ENCODE measurements at places on chromosomes 2 and 18.

DNA sequence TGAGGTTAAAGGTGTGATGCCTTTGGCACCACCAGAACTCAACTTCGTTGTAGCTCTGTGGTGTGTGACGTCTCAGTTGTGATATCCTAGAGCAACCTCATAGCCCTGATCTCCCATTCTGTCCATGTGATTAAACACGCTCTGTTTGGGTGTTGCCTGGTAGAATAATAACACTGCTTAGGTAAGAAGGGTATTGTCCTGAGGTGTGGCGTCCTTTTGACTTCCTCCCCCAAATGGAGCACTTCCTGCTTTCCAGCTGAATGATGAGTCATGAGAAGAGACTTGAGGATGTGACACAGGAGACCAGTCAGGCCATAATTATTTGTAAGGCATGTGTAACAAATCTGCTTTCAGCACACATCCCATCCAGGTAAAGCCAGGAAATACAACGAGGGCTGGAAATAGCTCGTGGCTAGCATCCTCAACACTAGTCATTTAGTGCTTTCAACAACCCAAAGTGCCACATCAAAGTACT lies 100.7 kb downstream of the RAPGEF4 start:
- no peak for DNase-seq

DNA sequence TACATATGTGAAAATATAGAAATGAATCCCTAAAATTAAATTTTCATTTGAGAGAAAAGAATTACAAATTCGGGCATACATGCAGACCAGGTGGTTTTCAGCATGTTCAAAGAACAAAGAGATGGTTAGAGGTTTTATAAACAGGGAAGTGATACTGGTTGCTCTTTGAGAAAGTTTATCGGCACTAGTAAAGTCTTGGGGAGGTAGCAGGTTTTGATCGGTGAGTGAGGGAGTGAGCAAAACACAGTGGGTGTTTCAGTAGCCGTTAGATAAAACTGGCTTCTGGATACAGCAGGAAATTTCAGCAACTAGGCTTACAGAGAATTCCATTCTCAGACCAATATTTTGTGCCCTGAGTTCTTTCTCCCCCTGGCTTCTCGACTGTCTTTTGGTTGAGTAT lies 51.1 kb downstream of the DSC3 start:
- no peak for DNase-seq

GRCh38 chr2:218074031-218074430 lies 5.0 kb downstream of the RUFY4 start:
- DNase-seq: no peak

DNA sequence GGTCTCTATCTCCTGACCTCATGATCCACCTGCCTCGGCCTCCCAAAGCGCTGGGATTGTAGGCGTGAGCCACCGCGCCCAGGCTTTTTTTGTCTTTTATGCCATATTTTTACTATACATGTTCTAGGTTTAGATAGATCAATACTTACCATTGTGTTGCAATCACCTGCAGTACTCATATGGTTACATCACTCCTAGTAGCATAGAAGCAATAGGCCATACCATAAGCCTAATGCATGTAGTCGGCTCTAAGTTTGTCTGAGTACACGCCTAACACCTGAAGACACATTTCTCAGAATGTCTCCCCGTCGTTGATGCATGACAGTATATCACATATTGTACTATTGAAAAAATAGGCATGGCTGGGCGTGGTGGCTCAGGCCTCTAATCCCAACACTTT lies 27.1 kb upstream of the TGIF1 start:
- DNase-seq: no peak

- no peak for DNase-seq
Measured at GRCh38 chr2:222433332-222434173, 9.2 kb downstream of the SGPP2 start.
